ENCODE measurements at places on chromosomes 6 and 20.

DNA sequence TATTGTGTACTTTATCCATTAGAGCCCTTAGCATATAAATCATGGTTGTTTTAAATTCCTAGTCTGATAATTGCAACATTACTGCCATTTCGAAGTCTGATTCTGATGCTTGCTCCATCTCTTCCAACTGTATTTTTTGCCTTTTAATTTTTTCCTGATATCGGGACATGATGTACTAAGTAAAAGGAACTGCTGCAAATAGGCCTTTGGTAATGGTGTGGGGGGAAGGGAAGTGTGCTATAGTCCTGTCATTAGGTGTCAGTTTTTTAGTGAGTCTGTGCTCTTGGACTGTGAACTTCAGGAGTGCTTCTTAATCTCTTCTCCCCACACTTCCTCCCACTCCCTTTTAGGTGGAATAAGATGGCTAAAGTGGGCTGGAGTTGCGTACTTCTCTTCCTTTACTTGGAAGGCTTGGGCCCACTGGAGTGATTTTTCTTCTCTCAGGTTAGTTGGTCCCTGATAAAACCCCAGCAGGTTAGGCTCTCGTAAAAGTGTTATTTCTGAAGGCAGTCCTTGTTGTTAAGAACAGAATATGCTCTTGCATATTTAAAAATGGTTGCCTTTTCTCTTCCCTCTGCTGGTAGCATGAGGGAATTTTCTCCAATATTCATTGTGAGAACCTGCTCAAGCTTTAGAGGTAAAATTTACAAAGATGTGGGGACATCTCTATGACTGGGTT is 18.1 kb downstream of the STXBP5 start:
- DNase-seq = peak; percentile 31

- DNase-seq = no peak
Observed at GRCh38 chr6:132713352-132714134, at the start of gene VNN1. Gene VNN1, minus strand, starts transcription at chr6:132714055. Its CDS starts 20 bp downstream, at chr6:132714035.

DNA sequence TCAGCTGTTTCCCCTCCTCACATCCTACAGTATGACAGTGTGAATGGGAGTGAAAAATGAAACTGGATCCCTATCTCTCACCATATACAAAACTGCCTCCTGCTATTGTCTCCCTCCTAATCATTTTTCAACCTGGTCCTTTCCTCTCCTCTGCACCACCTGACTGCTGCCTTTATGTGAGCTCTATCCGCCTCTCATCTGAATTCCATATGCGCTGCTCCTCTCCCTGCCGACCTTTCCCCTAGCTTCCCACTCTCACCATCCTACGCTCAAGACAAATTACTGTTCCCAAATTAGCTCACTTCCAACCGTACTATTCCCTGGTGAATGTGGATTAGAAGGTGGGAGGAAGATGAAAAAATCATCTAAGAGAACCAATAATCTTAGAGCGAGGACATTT is 148.4 kb upstream of the FBXL4 start:
- DNase-seq = no peak

GRCh38 chr6:132215805-132216204 is 185.5 kb downstream of the MOXD1 start:
- DNase-seq = no peak

- no peak for DNase-seq
Observed at GRCh38 chr20:47642624-47643023, 140.9 kb downstream of the NCOA3 start.

- peak; percentile 67 for DNase-seq
Observed at GRCh38 chr20:25676164-25676809, 20.4 kb downstream of the ZNF337 start.

- no peak for DNase-seq
Observed at GRCh38 chr6:11203306-11204004, 29.0 kb downstream of the NEDD9 start.

DNA sequence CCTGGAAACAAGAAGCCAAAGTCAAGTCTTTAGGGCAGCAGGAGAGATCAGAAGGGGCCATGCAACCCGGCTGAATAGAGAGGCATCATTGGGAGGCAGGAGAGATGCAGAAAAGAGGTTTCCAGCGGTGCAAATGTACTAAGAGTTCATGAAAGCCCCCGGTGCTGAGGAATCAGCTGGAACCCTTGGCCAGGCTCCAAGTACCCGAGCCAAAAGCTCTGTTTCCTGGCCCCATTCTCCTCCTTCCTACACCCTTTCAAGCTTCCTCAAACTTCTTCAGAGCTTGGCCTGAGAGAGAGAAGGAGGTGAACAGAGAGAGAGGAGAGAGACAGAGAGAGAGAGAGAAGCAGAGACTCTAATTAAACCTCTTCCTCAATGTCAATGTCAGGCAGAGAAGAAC is 433.5 kb downstream of the PRKN start:
- DNase-seq = no peak

GRCh38 chr6:28408076-28408802 is 8.7 kb upstream of the ZSCAN12 start:
- DNase-seq = no peak

GRCh38 chr6:160042014-160042773 is 73.3 kb downstream of the IGF2R start:
- peak; percentile 36 for DNase-seq

GRCh38 chr6:45756606-45757005 is 259.1 kb downstream of the CLIC5 start:
- DNase-seq = no peak

DNA sequence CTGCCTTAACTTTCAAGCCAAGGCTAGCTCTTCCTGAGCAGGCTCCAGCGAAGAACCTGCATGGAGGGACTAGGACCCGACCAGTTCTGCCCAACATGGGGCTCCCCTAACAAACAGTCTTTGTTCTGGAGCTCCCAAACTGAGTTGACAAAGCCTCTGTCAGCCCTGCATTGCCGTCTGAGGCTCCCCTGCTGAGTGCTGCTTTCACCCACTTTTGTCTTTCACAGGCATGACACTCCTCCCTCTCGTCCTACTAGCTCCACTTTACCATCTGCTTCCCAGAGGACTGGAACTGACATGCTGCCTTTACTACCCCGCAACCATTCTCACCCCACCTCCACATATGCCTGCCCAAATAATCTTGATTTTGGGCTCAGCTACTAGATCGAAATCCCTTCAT is 45.1 kb upstream of the B4GALT5 start:
- DNase-seq = no peak

All from fibroblast of skin of right quadriceps (primary cell).